ENCODE measurements at places on chromosomes 6 and 20.
A peak's percentile ranks its signal among the peaks of the same experiment; 100 is the strongest.

- DNase-seq: no peak
Measured at GRCh38 chr6:62998022-62998421, 213.2 kb upstream of the FKBP1C start.

- DNase-seq: peak; percentile 79
Measured at GRCh38 chr6:19866985-19867627, 29.9 kb downstream of the ID4 start.

DNA sequence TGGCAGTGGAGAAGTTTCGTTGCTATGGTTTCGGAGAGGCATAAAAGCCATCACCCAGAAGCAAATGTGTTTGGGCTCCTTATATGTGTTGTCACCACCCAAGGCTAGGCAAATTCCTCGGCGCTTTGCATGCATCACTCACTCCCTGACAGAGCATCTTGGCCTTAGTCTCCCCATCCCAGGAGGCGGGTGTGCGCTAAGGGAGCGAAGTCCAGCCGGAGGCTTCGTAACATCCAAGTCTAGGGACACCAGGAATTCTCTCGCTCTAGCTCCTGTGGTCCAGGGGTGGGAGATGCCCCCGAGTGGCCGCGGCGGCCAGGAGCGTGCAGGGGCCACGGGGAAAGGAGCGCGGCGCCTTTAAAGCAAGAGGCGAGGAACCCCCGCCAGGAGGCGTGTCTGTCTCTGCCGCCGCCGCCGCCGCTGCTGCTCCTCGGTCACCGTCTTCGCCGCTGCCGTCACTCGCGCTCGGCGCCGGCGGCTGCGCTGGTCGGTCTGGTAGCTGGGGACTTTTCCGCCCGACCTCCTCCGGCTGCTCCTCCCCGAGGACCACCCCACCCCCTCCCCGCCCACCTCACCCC, at the start of gene GRIK2:
TSS of gene GRIK2 (plus strand) at position 458 of the 578 bp plus-strand sequence.
- DNase-seq: peak; percentile 7

DNA sequence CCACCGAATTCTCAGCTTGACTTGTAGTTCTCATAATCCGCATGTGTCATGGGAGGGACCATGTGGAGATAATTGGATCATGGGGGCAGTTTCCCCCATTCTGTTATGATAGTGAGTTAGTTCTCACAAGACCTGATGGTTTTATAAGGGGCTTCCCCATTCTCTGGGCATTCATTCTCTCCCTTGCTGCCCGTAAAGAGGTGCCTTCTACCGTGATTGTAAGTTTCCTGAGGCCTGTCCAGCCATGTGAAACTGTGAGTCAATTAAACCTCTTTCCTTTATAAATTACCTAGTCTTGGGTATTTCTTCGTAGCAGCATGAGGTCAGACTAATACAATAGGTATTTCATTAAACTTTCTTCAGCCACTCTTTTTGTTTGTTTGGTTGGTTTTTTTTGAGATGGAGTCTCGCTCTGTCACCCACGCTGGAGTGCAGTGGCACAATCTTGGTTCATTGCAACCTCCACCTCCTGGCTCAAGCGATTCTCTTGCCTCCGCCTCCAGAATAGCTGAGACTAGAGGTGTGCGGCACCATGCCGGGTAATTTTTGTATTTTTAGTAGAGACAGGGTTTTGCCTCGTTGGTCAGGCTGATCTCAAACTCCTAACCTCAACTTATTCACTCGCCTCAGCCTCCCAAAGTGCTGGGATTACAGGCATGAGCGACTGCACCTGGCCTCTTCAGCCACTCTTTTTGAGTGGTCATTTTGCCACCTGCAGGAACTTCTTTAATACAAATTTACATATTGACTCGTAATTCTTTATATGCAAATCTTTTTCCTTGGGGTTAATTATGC, 36.3 kb downstream of the GSTA2 start:
- DNase-seq: no peak

DNA sequence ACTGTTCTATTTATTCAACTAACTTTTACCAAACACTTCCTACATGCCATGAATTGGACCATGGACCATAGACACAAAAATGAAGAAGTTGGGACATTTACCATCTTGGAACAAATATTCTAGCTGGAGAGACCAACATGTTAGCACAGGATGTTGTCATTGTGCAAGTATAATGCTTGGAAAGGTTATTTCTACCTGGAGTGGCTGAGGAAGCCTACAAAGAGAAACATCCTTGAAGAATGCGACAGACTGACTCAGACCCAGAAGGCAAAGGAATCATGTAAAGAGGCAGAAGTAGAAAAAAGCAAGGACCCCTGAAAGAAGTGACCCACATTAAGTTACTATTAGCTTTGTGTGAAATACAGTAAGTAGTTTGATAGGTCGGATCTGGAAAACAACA, 180.9 kb downstream of the SOD2 start:
- no peak for DNase-seq

GRCh38 chr6:159654483-159655098, 38.5 kb downstream of the SOD2 start:
- peak; percentile 69 for DNase-seq

- DNase-seq: no peak
Measured at GRCh38 chr6:73731285-73731684, 35.3 kb downstream of the CD109 start.

GRCh38 chr6:147268254-147268653, 64.0 kb downstream of the STXBP5 start:
- no peak for DNase-seq

Data from SW480 (cell line).